COR-L47 (cell line): ENCODE measurements at places on chromosomes 16 and 17.

GRCh38 chr17:35265071-35265470, 22.2 kb downstream of the SLFN5 start:
- no peak for DNase-seq

- no peak for DNase-seq
Observed at GRCh38 chr17:41118721-41119120, 548 bp upstream of the KRTAP4-11 start.

GRCh38 chr16:50326264-50326663, 42.5 kb downstream of the BRD7 start:
- no peak for DNase-seq

DNA sequence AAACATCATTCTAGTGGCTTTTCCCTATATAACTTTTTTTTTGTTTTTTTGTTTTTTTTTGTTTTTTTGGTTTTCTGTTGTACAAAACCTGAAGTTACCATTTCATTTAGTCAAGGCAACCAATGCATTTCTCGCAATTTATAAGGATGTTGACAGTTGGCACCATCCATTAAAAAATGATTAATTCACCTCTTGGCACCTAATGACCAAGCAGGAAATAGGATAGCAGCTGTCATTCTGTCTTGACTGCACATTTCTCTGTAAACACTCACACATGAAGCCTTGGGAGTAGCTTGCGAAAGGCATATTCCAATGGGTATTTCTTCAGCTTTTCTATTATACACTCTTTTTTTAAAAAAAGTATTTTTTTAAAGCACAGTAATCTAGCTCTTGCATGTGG, 77.5 kb downstream of the SYCE1L start:
- DNase-seq = no peak

- DNase-seq = no peak
Observed at GRCh38 chr17:2343421-2343820, 6.1 kb downstream of the SGSM2 start.

DNA sequence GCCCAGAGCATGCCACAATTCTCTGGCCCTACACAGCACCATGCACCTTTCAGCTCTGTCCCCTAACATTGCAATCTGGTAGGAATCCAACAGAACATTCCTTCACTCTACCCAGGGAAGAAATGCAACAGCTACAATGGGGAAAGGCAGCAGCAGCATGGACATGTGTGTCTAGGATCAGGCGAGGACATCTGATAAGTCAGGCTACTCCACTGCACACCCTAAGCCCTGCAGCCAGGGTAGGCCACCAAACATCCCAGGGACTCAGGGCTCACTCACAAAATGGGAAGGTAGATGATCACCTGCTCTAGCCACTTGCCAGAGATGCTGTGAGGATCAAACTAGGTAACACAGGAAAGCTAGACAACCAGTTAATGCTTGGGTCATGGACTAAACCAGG, 5.1 kb downstream of the RANBP10 start:
- no peak for DNase-seq

DNA sequence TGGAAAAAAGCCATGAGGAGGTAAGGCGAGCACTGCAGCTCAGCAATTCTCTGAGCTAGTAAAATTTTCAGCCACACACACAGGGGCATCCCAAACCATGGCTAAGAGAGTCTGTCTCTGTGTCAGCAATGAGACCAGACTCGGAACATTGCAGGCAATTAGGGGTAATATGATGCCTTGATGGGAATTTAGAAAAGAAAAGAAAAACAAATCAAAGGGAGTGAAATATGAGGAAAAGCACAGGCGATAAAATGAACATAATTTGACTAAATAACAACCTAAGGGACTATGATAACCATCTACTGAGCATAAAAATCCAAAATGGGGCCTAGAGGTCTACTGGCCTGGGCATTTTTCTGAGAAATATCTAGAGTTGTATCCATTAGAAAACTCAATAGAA, 546.0 kb upstream of the PSMD7 start:
- DNase-seq = no peak

- no peak for DNase-seq
Observed at GRCh38 chr17:65366102-65366844, 195.2 kb downstream of the AXIN2 start.

- DNase-seq = no peak
Observed at GRCh38 chr16:11326737-11327276, 18.5 kb upstream of the RMI2 start.

- no peak for DNase-seq
Observed at GRCh38 chr17:79085921-79086551, 11.4 kb downstream of the ENGASE start.

DNA sequence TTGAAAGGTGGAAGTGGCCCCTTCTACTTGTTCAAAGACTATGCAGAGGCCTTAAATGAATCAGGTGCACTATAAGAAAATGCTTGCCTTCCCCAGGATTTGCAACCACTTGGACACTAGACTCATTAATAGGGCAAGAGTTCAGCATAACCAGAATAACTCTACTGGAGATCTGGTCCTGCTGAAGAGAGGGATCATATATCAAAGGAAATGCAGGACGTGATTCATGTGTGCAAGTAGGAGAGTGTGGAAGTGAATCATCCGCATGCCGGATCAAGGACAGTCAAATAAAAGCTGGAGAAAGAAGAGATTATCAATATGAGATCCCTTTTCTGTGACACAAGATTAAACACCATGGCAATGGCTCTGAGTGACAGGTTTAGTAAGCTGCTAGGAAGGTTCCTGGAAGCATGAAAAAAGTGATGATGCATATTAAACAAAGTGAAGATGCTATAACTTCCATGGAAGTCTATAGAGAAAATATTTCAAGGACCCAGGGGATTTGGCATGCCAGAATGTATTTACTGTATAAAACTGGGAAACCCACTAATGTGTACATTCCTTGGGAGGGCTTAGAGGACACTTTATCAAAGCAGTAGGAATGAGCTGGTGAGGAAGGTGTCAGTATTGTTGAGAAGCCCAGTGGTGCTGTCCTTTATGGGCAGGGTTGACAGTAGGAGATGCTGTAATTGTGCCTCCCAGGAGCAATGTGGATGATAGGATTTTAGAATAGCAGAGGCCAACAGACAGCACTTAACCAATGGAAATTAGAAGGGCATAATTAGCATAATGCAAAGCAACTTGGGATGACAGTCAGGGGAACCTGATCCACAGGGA, 133.1 kb downstream of the ABCA8 start:
- no peak for DNase-seq

DNA sequence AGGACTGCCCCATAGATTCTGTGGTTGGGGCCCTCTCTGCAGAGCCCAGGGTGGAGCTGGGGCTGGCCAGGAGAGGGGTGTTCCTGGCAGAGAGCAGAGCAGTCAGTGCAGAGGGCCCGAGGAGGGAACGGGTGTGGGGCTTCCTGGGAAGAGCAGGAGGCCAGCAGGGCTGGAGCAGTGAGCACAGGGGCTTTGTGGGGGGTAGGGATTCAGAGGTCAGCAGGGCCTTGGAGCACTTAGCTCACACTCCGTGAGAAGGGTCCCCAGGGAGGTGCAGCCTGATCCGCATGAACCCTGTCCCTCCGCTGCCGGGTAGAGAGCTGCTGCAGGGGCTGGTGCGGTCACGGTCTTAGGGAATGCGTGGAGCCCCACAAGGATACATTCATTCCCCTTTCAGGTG, 113.0 kb upstream of the CIBAR2 start:
- no peak for DNase-seq

- no peak for DNase-seq
Observed at GRCh38 chr17:75752802-75753513, 12.0 kb downstream of the GALK1 start.

GRCh38 chr16:68528686-68529379, 10.3 kb upstream of the ZFP90 start:
- peak; percentile 77 for DNase-seq

DNA sequence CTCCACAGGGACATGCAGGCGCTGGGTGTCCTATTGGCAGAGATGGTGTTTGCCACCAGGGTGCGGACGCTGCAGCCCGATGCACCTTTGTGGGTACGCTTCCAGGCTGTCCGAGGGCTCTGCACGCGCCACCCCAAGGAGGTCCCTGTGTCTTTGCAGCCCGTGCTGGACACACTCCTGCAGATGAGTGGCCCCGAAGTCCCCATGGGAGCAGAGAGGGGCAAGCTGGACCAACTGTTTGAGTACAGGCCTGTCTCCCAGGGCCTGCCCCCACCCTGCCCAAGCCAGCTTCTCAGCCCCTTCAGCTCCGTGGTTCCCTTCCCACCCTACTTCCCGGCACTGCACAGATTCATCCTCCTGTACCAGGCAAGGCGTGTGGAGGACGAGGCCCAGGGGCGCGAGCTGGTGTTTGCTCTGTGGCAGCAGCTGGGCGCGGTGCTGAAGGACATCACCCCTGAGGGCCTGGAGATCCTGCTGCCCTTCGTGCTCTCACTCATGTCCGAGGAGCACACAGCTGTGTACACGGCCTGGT, 2.8 kb downstream of the WDR81 start:
- DNase-seq = no peak

- no peak for DNase-seq
Observed at GRCh38 chr16:51228097-51228659, 77.1 kb upstream of the SALL1 start.

- DNase-seq = no peak
Observed at GRCh38 chr16:81470796-81471636, 26.4 kb downstream of the CMIP start.

DNA sequence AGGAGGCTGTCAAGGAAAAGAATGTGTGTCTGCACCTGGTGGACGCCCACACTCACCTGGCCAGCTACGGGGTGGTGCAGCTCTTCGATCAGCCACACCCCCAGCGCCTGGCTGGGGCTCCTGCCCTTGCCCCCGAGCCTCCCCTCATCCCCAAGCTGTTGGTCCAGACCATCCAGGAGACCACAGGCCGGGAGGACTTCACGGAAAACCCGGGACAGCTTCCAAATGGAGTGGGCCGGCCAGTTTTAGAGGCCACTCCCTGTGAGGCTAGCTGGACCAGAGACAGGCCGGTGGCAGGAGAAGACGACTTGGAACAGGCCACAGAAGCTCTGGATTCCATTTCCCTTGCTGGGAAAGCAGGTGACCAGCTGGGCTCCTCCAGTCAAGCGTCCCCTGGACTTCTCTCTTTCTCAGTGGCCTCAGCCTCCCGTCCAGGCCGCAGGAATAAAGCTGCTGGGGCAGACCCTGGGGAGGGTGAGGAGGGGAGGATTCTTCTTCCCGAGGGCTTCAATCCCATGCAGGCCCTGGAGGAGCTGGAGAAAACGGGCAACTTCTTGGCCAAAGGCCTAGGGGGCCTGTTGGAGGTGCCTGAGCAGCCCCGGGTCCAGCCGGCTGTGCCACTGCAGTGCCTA, 2.2 kb downstream of the WDR81 start:
- DNase-seq = no peak

DNA sequence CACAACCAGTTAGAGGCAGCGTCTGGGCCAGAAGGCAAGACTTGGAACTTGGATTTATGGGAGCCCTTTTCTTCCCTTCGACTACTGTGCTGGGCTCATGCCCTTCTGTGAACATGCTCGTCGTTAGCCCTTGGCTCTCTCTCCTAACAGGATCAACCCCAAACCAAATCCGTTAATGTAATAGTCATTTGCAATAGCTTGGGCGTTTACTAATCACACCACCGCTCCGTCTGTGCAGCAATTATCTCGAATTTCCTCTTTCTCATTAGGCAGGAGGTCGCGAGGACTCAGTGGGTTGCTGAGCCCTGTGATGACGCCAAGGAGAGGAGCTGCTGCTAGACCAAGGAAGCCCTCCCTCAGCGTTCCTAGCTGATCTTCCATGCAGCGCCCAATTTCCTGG, 114.7 kb downstream of the ENGASE start:
- DNase-seq = no peak

DNA sequence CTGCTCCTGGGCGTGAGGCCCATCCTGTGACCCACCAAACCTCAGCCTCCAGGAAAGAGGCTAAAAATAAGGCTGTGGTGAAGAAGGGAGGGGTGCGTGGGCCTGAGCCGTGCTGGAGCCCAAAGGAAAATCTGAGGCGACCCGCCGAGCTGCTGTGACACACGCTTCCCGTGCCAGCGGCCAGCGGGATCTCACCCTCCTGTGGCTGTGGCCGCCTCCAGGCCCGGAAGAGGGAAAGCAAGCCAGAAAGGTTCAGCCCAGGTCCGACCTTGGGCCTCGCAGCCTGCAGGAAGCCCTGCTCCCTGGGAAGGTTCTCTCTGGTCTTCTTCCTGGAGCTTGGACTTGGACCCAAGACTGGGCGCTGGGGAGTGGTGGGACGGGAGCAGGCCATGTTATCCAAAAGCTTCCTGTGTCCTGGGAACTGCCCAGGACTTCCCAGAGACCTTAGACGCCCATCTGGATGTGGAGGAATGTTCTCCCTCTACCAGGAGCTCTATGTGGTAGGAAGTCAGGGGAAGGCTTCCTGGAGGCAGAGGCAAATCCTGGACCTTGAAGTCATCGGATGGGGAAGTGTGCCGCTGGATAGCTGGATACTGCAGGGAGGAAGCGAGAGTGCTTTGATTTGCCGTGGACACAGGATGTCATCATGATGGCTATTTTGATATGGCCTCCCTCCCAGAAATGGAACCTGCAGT, 11.4 kb downstream of the SPNS2 start:
- no peak for DNase-seq

DNA sequence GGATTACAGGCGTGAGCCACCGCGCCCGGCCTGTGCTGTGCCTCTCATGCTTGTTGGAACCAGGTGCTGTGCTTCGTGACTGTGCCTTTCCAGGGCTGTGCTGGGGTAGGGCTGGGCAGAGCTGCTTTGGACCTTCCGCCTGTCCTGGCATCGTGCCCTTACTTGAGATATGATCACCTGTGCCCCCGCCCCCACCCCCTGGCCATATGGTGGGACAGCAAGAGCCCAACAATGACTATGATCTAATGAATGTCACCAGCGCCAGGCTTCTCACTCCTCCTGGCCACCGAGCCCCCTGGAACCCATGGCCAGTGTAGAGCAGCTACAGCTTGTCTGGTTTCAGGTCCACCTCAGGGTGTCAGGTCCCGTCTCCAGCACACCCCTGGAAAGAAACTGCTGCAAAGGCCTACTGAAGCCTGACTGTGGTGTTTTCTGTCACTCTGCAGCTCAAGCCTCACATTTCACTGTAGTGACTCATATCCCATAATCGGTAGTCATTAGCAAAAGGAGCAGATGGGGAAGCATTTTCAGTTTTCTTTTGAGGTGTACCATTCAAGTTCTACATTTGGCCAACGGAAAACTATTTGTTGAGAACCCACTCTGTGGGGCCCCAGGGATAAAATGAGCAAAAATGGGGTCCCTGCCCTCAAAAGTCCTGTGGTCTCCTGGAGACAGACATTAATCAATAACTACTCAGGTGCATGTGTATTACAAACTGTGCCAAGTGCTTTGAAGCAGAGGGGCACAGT, 22.1 kb downstream of the FCSK start:
- no peak for DNase-seq

DNA sequence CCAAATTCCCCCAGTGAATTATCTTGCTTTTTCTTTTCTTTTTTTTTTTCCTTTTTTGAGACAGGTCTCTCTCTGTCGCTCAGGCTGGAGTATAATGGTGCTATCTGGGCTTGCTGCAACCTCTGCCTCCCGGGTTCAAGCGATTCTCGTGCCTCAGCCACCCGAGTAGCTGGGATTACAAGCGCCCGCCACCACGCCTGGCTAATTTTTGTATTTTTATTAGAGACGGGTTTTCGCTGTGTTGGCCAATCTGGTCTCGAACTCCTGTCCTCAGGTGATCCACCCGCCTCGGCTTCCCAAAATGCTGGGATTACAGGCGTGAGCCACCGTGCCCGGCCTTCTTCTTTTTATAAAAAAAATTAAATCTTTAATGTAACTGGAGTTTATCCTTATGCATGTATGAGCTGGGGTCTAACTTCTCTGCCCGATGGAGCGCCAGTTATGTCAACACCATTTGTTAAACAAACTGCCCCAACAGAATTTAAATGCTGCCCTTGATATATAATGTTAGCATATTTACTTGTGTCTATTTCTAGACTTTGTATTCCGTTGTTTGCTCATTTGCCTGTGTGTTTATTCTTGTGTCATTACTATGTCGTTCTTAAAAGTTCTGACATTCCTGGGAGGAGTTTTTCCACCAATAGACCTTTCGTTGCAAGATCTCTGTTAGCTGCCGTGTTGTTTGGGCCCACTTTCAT, 535 bp upstream of the AURKB start:
- no peak for DNase-seq
